Cardiac fibroblast (primary cell): ENCODE measurements at places on chromosomes 1 and 21.

DNA sequence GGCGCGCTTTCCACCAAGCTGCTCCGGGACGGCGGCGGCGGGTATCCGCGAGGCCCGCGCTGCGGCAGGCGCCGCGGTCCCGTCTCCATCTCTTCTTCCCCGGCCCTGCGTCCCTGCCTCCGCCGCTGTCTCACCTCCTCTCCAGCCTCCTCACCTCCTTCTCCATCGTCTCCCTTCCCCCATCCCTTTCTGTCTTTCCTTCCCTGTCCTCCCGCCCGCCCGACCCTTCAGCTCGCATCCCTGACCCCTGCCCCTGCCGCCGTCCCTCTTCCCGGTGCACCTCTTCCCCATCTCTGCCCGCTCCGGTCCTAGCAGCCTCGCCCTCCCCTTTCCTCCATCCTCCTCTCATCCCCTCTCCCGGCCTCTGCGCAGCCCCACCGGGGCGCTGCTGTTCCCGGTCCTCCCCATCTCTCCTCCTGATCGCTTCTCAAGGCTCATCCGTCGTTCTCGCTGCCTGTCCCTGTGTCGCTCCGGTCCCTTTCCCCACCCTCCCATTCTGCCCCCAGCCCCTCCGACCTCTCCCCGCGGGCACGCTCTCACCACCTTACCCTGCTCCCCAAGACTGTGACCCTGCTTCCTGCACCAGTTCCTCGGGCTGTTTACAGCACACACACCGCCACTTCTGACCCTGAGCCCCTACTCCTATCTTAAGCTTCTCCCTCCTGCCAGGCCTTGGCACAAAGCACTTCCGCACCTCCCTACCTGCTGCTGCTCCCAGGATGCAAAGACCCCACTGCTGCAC is 760 bp upstream of the NPHP4 start:
- DNase-seq, result no peak

DNA sequence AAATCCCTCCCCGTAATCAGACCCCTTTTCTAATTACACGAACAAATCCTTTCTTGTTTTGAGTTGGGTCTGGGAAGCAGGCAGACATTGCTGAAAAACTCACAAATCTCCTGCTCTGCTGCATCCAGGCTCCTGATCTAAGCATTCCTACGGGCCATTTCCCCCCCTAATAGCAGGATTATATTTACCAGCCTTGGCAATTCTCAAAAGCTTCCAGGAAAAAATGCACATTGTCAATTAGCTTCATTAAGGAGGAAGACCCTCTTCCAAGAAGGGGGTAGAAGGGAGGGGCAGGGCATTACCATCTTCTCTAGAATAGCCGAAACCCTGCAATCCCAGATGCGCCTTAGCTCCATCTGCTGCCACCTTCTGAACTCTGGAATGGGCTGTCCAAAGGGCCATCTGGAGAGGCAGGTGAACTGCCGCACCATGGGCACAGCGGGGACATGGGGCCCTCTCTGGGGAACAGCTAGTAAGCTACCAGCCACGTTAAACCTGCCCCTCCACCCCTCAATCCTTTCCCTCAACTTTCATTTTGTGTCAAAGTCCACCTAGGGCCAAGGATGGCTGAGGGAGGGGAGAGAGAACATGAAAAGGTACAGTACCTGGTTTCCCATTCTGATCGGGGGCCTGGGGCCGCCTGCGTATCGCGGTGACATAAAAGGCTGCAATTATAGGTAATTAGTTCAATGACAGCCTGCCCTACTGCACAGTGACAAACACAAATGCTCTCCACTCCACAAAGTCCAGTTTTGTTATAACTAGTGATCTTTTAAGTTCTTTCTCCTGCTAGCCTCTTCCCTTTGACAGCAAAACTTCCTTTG is 56.8 kb downstream of the MRPL37 start:
- no peak for DNase-seq

GRCh38 chr21:32682696-32683474 is 44.9 kb downstream of the SYNJ1 start:
- DNase-seq, result no peak

GRCh38 chr1:181794332-181794731 is 267.2 kb downstream of the ZNF648 start:
- no peak for DNase-seq

GRCh38 chr1:202168861-202169260 is 8.5 kb upstream of the PTPN7 start:
- no peak for DNase-seq

- DNase-seq, result peak; percentile 90
Observed at GRCh38 chr1:94063379-94063778, 57.6 kb downstream of the ABCA4 start.

DNA sequence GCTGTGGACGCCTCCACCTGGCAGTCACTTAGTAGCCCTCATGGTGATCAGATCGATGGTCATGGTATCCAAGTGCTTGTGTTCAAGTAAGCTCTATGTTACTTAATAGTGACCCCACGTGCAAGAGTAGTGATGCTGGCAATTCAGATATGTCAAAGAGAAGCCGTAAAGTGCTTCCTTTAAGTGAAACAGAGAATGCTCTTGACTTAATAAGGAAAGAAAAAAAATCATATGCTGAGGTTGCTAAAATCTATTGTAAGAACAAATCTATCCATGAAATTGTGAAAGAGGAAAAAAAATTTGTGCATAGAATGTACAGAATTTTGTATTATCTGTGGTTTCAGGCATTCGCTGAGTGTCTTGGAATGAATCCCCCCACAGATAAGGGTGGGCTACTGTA is 113.9 kb downstream of the PEX14 start:
- DNase-seq, result no peak

- no peak for DNase-seq
Observed at GRCh38 chr1:203640723-203641502, 14.3 kb downstream of the ATP2B4 start.

- no peak for DNase-seq
Observed at GRCh38 chr1:9331558-9332346, 39.1 kb downstream of the SPSB1 start.

DNA sequence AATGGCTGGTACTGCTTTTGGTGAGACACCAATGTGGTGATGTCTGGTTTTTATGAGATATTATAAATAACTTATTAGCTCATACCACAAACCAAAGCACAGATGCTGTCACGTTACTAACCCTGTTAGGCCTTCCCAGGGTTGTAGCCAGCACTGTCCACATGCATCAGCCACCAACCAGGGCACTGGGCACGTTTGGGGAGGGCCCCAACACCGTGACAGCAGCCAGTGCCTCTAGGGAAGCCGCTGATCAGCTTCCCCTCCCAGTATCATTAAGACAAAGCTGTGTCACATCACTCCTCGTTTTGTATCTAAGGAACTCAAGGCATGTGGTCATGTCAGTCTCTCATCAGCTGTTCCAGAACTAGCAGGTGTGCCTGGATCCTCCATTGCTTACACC is 13.9 kb downstream of the URB1 start:
- no peak for DNase-seq

- no peak for DNase-seq
Observed at GRCh38 chr1:166703726-166704462, 135.4 kb upstream of the POGK start.

DNA sequence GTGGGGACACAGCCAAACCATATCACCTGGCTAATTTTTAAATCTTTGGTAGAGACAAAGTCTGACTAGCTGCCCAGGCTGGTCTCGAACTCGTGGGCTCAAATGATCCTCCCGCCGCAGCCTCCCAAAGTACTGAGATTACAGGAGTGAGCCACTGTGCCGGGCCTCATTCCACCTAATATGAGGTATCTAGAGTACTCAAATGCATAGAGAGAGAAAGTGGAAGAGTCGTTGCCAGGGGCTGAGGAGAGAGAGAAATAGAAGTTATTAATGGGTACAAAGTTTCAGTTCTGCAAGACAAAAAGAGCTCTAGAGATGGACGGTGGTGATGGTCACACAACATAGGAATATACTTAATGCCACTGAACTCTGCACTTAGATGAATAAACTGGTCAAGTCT is 119.6 kb downstream of the TOMM20 start:
- DNase-seq, result no peak

DNA sequence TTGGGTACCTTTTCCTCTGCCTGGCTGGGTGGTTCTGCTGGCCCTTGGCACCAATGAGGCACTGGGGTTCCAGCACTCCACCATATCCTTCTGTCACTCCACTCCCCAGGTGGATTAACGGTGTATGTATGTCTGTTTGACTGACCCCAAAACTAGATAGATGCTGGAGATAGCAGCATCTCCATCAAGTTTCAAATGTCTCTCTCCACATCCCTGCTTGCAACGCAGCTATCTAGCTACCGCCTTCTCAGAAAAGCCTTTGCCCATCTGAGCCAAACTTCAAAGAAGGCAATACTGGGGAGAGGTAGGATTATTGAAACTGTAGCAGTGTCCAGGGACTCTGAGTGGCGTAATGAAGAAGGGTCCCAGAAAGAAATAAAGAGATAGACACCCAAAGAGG is 64.0 kb downstream of the RHBG start:
- no peak for DNase-seq

DNA sequence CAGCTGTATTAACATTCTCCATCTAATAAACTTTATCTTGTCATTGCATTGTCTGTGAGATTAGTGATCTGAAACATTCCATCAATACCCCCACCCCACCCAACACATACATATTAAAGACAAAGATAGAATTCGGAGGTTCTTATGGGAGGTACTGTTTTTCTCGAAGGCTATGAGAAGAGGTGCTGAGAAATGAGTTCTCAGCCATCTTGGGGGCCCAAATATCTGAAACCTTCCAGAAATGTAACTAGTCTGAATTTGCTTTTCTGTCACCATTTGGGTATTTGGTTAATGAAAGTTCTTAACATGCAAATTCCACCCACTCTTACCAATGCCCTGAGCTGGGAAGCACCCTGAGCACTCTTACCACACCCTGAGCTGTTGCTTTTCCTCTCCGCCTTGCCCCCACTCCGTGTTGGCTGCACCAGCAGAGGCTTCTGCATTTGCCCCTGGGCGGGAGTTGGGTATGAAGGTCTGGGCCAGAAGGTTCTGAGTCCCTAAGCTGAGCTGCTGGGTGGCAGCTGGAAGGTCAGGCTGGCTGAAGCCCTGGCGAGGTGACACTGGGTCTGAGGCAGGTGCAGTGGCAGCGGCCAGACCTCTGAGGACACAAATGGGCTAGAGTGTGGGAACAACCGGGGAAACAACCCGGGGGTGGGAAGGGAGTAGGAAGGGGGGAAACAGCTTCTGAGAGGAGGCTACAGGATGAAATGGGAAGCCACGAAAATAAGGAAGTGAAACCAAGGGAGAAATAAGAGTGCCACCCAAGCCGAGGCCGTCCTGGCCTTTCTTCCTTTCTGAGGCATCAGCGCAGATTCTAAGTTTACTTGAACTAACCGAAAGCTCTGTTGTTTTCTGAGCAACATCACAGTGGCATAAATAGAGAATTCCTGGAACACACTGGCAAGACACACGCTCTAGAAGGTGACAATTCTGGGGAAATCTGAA is 26.3 kb upstream of the IER5 start:
- DNase-seq, result no peak

- no peak for DNase-seq
Observed at GRCh38 chr1:37403166-37403565, 71.2 kb upstream of the ZC3H12A start.
